ENCODE measurements at places on chromosomes 12 and 14.
A peak's percentile ranks its signal among the peaks of the same experiment; 100 is the strongest.

DNA sequence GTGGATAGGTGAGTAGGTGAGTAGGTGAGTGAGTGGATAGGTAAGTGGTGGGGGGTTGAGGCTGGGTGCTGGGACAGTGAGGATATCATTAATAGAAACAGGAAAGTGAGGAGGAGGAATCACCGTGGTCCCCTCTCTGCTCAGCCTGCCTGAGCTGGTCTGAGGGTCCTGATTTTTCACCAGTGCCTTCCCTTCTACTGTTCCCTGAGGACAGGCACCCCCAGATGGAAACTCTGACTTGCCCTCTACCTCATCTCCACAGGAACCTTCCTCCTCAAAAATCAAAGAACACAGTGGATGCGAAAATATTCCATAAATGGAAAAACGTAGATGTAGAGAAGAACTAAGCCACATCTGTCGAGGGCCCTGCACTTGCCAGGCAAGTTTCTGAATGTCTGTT is 1.9 kb downstream of the GPR68 start:
- no peak for DNase-seq

DNA sequence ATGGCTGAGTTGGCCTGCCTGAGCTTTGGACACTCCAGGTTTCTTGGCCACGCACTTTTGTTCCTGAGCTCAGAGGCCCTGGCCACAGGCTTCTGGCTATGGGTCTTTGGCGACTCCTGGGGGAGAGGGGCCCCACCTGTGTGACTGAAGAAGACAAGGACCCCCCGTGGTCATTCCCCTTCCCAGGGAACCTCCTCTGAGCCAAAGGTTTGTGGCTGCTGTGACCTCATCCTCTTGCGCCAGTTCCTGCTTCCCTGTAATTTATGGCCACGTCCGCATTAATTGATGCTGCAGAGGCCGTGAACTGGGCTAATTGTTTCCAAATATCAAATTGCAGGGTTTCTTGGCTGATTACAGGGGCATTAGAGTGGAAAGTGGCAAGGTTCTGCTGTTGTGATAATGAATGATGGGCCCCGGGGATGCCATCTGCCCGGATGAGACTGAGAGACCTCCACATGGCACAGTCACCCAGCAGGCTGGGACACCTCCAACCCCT is 27.6 kb upstream of the NOS1 start:
- no peak for DNase-seq

- DNase-seq = no peak
Observed at GRCh38 chr14:86363047-86363446, 833.1 kb downstream of the FLRT2 start.

DNA sequence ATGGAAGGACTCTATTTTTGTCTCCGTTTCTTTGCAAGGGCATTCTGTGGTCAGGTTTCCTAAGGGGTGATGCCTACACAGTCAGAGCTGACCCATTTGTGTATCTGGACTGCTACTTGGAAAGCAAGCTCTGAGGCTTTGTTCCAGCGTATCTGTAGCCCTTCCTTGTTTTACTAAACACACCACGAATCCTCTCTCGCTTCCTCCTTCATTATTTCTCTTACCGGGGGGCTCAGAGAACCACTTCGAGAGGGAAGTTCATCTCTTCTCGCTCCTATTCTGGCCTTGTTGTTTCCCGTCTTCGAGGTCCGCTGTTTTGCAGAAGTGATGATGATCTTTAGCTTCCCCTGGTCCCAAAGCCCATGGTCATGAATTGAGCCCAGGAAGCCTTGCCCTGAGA is 164.7 kb downstream of the SSPN start:
- DNase-seq = no peak

- DNase-seq = no peak
Observed at GRCh38 chr14:85003805-85004204, 526.1 kb upstream of the FLRT2 start.

GRCh38 chr12:127588249-127588648 is 678.7 kb upstream of the TMEM132C start:
- peak; percentile 0 for DNase-seq

DNA sequence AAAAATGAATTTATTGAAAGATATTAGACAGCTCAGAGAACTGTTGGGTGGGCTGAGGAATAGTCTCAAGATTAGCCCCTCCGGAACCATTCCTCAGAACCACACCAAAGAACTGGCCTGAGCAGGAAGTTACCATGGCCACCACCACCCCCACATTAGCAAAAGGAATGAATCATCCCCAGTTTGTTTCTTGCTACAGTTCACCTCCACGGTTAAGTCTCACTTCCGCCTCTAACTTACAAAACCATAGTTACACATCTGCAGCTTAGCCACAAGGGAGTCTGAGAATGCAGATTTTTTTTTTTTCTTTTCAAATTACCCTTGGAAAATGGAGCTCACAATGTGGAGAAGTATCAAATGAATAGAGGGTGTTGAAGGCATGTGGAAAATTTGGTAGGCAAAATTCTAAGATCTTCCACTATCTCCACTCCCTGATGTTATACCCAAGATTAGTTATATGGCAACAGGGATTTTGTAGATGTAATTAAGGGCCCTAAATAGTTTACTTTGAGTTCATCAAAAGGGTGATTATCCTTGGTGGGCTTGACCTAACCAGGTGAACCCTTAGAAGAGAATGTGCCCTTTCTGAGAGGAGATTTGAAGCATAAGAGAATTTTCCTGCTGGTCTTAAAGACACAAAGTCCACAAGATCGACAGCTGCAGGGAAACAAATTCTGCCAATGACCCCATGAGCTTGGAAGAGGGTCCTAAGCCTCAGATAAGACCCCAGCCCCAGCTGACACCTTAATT is 129.8 kb upstream of the KRR1 start:
- DNase-seq = peak; percentile 80

Measured in cardiac muscle cell (in vitro differentiated cells and primary cell).